ENCODE measurements at places on chromosomes 6 and 20.

DNA sequence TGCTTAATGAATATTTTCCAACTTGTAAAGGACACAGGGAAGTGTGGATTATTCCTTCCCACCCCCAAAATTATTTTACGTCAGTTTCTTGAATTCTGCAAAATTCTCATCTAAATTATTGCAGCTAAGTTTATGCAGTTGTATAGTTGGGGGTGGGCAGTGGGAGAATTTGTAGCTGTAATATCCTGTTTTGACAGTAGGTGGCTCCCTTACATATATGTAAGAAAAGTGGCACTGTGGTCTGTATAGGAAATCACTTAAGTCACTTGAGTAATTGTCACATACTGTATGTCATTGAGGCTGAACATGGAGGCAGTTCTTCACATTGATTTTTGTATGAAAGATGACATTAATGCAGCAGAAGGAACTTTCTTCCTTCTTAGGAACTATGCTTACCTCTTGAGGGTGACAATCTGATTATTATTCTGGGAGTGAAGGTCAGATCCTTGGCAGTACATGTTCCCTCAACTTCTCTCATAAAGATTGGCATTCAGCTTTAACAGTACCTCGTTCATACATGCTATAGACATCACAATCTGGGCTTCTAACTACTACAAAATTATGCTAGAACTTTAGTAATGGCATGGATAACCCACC is 14.6 kb upstream of the CFAP206 start:
- no peak for DNase-seq

DNA sequence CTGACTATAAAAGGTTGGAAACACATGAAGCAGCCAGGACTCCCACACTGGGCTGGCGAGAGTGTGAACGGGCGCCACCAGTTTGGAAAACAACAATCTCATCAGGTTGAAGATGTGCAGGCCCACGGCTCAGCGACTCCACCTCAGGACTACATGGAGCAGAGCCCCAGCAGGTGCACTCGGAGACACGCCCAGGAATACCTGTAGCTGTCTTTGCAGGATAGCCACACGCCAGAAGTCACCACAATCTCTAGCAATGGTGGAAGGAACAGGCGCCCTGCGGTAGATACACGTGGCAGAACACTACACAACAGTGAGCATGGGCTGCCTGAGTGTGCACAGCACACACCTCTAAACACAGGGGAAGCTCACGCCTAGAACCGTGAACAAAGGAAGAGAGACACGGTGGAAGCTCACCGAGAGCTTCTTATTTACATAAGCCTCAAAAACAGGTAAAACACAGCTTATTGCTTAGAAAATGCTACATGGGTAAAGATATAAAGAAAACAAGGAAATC is 28.7 kb upstream of the RPS6KA2 start:
- no peak for DNase-seq

GRCh38 chr6:134535831-134536230 is 217.9 kb upstream of the SGK1 start:
- DNase-seq, result no peak

DNA sequence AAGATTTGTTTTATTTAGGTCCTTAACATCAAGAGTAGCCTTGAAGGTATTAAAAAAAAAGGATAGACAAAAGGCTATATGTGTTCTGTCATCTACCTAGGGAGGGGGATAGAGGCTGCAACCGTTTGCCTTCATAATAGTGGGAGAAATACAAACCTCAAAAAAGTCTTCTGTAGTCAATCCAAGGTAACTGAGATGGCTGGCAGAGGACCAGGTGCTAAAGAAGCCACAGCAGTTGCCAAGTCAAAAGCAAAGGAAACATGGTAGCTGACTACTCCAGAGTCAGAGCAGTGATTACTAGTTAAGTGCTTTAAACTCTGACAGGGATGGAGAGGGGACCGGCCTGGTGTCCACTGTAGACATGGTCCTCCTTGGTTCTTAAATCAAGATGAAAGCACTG is 249.4 kb downstream of the PTPRK start:
- DNase-seq, result no peak

DNA sequence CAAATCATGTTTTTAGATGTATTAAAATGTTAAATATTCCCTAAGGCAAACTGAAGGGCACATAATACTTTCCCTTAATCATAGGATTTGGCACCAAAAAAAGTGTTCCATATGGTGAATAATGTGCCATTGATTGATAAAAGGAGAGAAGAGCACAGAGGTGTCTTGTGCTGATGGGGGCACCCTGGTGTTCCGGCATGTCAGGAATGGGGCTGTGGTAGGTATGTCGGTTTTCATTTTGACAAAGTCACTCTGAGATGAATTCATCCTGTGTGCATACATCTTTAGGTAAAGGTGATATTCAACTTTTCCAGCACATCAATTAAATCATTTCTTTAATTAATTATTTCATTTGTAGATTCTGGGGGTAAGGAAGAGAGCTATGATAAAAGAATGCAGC is 36.8 kb downstream of the CENPW start:
- no peak for DNase-seq

DNA sequence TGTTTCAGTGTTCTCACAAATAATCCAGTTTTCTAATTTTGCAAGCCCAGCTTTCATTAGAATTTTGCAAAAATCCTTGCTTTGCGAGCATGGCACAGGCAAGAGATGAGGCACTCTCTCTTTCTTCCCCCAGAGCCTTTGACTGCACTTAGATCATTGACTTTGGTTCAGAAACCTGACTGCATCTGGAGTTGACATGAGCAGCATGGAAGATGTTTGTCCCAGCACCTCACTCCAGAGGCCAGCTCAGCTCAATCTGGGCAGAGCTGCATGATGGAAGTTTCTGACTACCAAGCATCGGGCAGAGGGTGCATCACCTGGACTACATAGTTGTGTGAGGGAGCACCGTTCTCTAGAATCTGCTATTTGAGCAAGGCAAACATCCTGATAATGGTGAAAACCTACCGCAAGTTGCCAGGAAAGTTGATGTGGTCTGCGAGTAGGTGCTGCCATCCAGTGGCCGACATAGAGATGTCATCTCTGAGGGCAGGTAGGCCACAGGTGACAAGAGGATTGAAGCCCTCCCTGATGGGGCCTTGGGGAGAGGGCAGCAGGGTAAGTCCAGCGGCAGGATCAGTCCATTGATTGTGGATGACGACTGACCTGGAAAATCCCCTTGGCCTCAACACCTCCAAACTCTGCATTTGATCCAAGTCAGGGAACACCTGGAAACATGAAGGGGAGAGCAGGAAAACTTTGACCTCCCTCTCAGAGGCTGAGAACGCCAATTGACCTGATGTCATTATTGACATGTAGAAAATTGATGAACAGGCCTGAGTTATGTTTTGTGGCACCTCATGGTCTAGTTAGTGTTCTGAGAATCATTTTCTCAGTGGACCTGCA is 3.8 kb upstream of the LPA start:
- DNase-seq, result no peak

DNA sequence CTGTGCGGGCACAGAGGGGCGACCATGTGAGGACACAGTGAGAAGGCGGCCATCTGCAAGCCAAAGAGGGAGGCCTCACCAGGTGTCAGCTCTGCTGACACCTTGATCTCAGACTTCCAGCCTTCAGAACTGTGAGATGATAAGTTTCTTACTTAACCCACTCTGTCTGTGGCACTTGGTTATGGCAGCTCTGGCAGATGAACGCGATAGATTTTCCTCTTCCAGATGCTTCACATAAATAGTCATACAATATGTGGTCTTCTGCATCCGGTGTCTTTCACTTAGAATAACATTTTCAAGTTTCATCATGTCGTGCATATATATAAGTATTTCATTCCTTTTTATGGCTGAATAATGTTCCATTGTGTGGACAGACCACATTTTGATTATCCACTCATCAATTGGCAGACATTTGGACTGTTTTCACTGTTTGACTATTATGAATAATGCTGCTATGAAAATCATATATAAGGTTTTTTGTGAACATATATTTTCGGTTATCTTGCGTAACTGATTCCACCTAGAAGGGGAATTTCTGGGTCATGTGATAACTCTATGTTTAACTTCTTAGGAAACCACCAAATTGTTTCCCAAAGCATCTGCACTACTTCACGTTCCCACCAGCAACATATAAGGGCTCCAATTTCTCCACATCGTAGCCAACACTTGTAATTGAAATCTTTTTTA is 30.2 kb downstream of the PRR18 start:
- no peak for DNase-seq

DNA sequence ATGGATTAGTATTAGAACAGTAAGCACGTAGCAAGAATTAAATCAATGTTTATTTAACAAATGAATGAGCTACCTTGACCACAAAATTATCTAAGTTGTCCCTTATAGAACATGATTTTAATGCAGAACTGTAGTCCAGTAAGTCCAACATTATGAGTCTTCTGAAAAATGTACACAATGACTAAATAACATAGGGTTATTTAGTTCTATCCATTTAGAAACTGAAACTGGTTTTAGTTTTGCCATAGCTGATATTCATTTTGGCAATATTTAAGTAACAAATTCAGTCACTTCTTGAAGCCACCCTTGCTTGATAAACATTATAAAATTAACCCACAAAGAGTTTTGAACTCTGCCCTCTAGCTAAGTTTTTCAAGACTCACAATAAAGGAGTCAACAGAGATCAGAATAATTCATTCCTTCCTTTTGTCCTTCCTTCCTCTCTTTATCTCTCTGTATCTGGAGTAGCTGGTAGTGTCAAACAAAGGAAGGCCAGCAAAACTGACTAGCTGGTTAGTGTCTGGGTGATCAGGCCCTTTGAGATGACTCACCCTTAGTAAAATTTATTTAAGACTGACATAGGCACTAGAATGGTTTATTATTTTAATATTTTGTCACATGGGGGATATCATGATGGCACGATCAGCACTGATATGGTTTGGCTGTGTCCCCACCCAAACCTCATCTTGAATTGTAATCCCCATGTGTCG is 115.1 kb downstream of the BTBD9 start:
- DNase-seq, result no peak

GRCh38 chr6:46333481-46333880 is 157.8 kb downstream of the RCAN2 start:
- DNase-seq, result no peak

GRCh38 chr6:150282806-150283205 is 86.0 kb upstream of the IYD start:
- DNase-seq, result no peak

DNA sequence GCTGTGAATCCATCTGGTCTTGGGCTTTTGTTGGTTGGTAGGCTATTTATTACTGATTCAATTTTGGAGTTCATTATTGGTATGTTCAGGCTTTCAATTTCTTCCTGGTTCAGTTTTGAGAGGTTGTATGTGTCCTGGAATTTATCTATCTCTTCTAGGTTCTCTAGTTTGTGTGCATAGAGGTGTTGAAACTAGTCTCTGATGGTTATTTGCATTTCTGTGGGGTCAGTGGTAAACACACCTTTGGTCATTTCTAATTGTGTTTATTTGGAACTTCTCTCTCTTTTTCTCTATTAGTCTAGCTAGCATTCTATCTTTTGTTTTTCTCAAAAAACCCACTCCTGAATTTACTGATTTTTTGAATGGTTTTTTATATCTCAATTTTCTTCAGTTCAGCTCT is 70.1 kb upstream of the IRAK1BP1 start:
- no peak for DNase-seq

- no peak for DNase-seq
Observed at GRCh38 chr20:40868551-40869217, 159.9 kb upstream of the TOP1 start.

DNA sequence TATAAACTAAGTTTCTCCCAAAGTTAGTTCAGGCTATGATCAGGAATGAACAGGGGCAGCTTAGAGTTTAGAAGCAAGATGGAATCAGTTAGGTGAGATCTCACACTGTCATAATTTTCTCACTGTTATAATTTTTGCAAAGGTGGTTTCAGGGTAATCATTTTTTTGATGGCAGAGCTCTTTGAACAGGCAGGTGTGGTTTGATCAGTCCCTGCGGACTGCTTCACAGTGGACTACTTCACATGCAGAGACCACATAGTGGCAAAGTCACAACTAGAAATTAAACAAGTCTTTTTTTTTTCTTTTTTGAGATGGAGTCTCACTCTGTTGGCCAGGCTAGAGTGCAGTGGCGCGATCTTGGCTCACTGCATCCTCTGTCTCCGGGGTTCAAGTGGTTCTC is 6.8 kb downstream of the MAS1 start:
- DNase-seq, result no peak

DNA sequence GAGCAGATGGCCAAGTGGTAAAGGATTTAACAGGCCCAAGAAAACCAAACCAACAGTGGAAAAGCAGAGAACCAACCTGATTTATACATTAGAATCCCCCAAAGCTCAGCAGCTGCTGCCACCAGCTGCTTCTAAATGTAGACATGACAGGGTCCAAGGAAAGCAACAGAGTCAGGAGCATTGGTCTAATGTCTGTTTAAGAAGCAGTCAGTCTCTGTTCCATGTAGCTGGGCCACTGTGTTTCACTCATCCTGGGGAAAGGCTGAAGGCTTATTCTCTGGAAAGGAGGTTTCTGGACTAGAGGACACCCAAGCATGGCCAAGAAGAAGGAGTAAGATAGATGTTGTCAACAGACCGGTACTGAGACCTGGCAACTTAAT is 75.4 kb downstream of the TMEM244 start:
- DNase-seq, result no peak

- DNase-seq, result no peak
Observed at GRCh38 chr6:125217992-125218391, 64.4 kb downstream of the TPD52L1 start.

DNA sequence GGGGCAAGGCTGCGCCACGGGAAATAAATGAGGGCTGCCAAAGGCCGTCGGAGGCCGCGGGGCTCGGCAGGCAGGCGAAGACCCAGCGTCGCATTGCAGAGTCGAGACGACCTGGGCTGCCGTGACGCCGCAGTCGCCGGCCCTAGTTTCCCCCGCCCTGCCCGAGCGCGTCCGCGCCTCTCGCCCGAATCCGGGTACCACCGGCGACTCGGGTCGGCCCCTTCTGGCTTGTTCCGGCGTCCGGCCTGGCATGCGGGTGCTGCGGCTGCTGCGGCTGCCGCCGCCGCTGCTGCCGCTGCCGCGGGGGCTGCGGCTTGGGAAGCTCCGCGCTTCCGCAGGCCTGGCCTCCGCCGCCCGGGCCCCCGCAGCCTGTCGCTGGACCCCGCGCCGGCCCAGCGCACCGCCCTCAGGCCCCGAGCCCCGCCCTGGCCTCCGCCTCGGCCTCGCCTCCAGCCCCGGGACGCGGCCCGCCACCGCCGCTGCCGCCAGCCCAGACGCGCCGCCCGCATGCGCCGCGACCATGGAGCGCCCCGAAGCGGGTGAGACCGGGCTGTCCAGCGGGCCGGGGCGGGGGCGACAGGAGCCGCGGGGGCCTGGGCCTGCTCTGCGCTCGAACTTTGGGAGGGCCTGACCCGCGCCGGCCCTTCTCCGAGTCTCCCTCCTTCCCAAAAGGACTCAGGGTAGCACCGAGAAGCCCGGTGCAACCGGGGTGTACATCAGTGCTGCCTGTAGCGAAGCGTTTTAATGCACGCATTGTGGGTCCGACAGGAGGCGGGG is at the start of gene AKAP7:
AKAP7 (plus strand) TSS at position 224 of the 777 bp plus-strand sequence; CDS start at position 521, 297 bp downstream.
- peak; percentile 9 for DNase-seq

- DNase-seq, result no peak
Observed at GRCh38 chr6:161584621-161585340, 310.9 kb upstream of the AGPAT4 start.

- no peak for DNase-seq
Observed at GRCh38 chr6:31586599-31587281, 663 bp downstream of the LST1 start.
